ENCODE measurements at places on chromosomes 5 and 9.

- DNase-seq = no peak
Observed at GRCh38 chr9:71743217-71743705, 25.1 kb downstream of the CEMIP2 start.

GRCh38 chr9:113590991-113591898 is 127.7 kb downstream of the RGS3 start:
- DNase-seq = peak; percentile 59

DNA sequence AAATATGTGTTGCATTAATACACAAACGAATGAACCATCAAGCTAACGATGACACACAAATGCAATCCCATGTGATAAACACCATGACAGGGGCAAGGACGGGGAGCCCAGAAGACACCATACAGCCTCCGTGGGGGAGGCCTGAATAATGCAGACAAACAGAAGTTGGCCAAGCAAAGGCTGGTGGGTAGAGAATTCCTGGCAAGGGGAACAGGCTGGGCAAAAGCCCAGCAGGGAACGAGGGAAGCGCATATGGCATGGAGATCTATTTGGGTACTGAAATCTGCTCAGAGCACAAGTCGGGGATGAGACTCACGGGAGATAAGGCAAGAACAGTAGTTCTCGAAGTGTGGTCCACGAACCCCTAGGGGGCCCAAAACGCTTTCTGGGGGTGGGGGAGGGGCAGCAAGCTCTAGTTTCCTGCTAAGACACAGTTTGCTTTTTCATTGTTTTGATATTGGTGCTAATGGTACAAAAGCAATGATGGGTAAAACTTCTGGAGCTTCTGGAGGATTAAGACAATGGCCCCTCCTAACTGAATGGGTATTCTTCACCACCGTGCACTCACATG is 42.9 kb upstream of the FBXW11 start:
- DNase-seq = peak; percentile 17

- DNase-seq = no peak
Observed at GRCh38 chr5:54671111-54671531, 153.6 kb downstream of the SNX18 start.

- peak; percentile 49 for DNase-seq
Observed at GRCh38 chr5:79845448-79846197, 145.4 kb downstream of the MTX3 start.

- DNase-seq = no peak
Observed at GRCh38 chr9:346111-346571, 131.5 kb downstream of the DOCK8 start.

GRCh38 chr9:32294106-32294505 is 90.3 kb upstream of the ACO1 start:
- no peak for DNase-seq

- DNase-seq = no peak
Observed at GRCh38 chr5:58235299-58235698, 224.6 kb downstream of the PLK2 start.

DNA sequence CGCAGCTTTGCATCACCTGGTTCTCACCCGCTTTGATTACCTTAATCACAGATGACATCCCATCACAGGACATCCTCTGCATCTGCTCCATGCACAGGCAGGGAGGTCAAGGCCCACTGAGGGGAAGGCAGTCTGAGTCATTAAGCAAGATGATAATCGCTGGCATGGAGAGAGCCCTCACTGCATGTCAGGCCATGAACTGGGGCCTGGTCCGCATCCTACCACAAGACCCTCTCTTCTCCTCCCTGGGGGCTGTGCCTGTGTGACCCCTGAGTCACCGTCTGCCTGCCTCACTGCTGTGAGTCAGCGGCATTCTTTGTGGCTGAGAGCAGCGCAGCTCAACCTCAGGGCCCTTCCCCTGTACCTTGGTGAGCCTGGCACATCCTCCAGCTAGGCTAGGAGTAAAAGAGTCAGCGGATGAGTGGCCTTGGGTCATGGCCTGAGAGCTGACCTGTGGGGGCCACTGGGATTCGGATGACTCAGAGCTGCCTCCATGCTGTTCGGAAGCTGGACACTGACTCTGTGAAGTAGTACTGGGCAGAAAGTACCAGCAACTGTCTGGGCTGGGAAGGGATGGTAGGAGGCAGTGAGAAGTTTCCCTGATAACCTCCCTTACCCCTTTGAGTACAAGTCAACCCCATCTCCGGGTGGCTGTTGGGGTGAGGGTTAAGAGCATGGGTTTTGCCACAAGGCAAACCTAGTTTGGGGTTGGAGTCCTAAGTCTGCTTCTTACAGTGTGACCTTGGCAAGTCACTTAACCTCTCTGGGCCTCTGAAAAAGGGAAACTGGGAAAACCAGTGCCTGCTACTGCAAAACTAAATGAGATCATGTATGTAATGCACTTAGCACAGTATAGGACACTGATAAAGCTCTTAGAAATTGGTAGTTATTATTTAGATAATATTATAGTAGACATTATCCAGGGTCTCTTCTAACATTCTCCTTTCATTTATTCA is 14.6 kb upstream of the ARSI start:
- DNase-seq = no peak

DNA sequence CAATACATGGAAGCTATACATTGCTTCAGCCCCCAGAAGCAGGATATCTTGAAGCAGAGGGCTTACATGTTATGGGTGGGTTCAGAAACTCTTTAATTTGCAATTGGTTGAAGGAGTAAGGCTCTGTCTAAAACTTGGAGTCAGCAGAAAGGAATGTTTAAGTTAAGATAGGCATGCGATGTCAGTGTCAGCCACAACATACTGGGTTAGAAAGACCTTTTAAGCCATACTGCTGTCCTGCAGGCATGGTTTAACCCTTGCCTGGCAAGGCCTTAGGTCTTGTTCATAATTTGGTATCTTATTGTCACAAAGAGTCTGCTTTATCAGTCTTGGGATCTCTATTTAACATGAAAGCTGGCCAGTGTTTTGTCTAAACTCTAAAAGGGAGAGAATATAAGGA is 1619.6 kb upstream of the WWC1 start:
- no peak for DNase-seq

DNA sequence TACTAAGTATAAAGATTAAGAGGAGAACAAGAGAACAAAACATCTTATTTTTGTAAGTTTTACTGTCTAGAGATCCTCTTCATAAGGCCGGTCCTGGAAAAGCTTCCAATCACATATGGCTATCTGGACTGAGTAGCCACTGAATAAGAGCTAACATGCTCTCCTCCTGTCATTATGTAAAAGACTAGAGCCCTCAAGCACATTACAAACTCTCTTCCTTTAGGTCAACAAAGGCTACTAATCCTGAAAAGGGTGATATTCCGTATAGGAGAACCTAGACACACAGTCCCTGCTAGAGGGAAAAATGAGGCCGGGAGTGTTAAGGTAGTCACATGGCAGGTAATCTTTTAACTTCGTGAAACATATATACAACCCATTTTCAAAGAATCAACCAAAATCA is 665.6 kb downstream of the EFNA5 start:
- no peak for DNase-seq

GRCh38 chr5:29161399-29162291 is 2031.8 kb upstream of the CDH6 start:
- DNase-seq = no peak

DNA sequence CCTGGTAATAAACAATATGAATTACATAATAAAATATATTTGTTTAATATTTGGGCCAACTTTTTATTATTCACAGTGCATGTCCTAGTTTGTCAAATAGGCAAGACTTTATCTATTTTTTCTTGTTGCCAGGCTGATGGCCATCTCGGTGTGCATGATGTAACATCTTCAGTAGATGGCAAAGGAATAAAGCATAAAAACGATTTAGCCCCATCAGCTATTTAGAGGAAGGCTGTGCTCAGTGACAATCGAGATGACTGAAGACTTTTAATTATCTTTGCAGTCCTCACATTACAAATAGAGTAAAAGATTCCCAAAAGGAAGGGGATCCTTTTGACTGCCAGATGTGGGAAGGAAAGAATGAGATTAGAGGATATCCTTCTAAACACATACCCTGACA is 358.5 kb downstream of the PTPRD start:
- no peak for DNase-seq

DNA sequence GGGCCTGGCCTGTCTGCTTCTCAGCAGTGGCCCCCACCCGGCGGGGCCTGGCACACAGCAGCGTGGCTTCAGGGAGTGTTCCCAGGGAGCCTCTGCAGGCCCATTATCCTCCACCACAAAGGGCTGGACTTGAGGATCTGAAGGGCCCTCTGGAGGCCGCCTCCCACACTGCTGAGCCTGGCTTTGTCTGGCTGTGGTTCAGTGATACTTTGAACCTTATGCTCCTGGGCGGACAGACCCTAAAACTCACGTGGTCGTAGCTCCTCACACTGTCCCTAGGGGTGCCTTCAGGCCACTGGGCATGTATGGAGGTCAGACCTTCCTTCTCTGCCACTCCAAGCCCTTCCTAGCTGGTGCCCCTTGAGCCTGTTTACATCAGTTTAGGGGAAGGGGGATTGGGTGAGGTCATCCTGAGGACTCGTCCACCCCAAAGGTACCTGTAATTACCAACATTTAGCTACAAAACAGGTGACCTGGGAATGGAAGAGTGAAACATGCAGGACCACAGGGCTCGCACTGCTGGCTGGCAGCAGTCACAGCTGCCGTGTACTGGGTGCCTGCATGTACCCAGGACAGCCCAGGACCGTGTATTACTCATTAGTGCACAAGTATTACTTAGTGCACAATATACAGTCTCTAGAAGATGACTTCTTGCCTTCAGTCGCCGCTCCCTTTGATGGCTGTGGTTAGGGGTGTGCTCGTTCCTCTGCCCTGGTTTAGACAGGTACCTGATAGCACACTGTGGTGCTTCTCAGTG is 8.5 kb downstream of the GRHPR start:
- peak; percentile 72 for DNase-seq

GRCh38 chr9:96158147-96158546 is 143.8 kb downstream of the HSD17B3 start:
- DNase-seq = no peak

DNA sequence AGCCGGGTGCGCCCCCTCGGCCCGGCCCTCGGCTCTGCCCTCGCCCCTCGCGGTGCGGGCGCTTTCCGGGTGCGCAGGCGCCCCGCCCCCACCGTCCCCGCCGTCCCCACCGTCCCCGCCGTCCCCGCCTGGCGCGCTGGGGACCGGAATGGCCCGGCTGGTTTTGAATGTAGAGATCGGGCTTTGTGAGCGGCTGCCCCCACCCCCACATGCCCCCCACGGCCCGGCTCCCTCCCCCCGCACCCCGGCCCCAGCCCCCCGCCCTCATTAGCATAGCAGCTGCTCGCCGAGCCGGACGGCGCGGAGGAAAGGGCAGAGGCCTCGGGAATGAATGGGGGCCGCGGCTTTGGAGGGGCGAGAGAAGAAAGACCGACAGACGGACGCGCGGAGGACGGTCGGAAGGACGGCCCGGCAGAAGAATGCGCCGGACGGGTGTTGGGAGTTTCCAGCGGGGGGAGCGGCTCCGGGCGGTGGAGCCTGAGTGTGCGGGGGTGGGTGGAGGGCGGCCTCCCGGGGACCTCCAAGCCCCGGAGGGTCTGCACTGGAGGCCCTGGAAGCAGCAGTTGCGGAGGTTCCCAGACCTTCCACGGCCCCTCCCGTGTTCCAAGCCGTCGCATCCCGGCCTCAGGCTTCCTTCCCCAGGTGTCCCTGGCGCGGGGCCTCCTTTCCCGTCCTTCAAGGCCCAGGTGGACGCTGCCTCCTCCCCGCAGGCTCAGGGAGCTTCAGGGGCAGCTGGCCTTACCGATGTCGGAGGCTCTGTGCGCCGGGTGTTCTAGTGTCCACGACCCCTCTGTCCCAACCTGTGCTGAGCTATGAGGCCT is 6.0 kb downstream of the NRARP start:
- no peak for DNase-seq

DNA sequence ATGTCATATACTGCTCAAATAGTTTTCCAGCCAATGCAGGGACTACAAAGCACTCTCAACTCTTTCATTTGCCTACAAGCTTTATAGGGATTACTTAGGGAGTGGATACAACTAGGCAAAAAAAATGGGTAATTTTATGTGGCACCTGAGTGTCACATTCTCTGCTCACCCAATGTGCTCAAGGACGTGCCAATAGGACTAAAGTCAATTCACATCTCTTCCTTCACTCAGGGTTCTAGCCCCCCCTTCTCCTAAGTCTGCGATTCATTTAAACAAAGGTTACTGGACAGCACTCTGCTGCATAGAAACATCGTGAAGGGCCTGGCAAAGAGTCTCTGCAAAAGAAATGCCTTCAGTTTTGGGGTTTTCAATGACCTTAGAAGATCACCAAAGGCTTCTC is 142.3 kb downstream of the TSSK1B start:
- no peak for DNase-seq

DNA sequence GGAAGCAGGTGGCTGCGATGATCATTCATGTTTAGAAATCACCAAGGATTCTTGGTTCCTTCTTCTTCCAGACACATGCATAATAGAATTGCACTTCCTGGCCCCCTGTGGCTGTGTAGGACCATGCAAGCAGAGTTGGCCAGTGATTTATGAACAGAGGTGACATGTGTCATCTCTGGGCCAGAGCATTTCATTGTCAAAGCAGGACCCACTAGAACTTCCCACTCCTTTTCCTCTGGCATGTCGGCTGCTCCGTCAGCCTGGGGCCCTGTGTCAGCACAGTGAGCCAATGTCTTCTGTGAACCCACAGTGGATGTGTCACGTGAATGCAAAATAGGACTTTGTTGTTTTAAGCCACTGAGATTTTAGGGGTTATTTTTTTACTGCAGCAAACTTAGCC is 59.2 kb downstream of the HSD17B3 start:
- DNase-seq = peak; percentile 19

DNA sequence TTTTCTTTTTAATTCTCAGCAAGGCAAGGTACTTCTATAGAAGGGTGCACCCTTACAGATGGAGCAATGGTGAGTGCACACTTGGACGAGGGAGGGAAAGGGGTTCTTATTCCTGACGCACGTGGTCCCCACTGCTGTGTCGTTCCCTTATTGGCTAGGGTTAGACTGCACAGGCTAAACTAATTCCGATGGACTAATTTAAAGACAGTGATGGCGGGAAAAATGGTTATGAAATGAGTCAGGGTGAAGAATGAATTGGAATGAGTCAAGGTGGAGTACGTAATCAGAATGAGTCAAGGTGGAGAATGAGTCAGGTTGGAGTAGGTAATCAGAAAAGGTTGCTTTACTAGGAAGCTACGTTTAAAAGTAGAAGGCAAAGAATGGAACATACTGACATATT is 2.1 kb upstream of the HMGCS1 start:
- no peak for DNase-seq

DNA sequence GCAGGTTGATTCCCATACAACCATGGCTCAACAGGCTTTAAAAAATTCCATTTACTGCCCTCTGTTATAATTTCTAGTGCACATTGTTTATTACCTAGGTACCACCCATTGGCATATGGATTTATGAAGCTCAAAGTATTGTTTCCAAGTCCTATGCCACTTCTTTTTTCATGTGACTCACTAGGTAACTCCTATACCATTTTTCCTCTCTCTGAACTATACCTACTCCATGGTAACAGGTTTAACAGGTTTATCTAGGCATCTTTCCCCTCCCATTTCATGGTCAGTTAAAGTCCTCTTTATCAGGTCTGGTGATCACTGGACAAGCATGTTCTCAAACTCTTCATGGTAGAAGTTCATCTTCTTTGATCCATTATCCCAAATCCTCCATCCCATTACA is 49.6 kb upstream of the ABCA1 start:
- no peak for DNase-seq

DNA sequence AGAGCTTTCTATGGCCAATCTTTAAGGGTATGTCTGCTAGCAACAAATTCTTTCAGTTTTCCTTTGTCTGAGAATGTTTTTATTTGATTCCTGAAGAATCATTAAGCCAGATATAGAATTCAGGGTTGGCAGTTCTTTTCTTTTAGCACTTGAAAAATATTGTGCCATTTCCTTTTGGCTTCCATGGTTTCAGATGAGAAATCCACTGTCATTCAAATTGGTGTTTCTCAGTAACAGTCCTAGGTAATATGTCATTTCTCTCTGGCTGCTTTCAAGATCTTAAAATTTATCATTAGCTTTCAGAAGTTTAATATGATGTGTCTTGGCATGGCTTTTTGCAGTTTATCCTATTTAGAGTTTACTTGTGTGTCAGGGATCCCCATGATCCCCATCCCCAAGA is 67.7 kb downstream of the TEX10 start:
- DNase-seq = no peak

All from hippocampal formation (tissue), 2 donors.